ENCODE measurements at places on chromosomes 1 and 21.
A peak's percentile ranks its signal among the peaks of the same experiment; 100 is the strongest.

DNA sequence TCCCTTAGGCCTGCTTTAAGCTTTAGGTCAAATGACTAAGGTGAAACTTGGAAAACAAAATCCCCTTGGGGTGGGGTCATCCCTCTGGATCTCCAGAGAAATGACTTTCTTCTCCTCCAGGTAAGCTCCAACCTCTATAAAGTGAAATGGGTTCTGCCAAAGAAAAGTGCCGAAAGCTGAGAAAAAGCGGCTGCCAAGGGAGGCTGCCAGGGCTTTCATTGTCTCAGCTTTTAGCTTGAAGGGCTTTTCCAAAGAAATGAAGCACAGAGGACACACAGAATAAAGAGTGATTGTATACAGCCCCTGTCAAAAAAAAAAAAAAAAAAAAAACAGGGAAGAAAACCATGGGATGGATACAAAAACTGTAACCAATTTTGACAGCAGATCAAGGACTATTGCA, 126.9 kb downstream of the TGFBR3 start:
- no peak for DNase-seq

GRCh38 chr1:185966471-185966870, 232.3 kb downstream of the HMCN1 start:
- no peak for DNase-seq

DNA sequence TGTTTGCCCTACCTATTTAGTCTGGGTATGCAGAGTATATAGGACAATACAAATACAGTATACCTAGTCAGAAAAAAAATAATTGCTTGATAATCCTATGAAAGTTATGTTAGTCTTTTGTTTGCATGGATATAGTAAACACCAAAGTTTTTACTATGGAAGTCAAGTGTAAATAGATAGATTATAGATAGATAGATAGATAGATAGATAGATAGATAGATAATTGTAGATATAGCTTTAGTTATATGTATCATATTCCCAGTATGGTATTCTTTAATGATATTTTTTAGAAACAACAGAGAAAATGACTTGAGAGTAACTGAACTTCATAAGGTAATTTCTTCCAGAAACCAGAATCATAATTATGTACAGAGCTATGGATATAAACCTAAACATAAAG, 158.2 kb downstream of the NCAM2 start:
- no peak for DNase-seq

GRCh38 chr1:68313735-68314134, 81.4 kb upstream of the WLS start:
- DNase-seq: no peak

DNA sequence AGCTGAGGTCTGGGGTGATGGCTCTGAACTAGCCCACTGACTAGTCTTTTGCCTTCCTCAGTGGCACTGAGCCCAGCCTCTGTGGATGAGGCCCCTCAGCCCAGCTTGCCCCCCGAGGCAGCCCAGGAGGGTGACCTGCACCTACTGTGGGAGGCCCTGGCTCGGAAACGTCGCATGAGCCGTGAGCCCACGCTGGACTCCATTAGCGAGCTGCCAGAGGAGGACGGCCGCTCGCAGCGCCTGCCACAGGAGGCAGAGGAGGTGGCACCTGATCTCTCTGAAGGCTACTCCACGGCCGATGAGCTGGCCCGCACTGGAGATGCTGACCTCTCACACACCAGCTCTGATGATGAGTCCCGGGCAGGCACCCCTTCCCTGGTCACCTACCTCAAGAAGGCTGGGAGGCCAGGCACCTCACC, 87.8 kb downstream of the TRIM11 start:
- DNase-seq: no peak

GRCh38 chr1:188023206-188023605, 1194.5 kb downstream of the PLA2G4A start:
- no peak for DNase-seq

DNA sequence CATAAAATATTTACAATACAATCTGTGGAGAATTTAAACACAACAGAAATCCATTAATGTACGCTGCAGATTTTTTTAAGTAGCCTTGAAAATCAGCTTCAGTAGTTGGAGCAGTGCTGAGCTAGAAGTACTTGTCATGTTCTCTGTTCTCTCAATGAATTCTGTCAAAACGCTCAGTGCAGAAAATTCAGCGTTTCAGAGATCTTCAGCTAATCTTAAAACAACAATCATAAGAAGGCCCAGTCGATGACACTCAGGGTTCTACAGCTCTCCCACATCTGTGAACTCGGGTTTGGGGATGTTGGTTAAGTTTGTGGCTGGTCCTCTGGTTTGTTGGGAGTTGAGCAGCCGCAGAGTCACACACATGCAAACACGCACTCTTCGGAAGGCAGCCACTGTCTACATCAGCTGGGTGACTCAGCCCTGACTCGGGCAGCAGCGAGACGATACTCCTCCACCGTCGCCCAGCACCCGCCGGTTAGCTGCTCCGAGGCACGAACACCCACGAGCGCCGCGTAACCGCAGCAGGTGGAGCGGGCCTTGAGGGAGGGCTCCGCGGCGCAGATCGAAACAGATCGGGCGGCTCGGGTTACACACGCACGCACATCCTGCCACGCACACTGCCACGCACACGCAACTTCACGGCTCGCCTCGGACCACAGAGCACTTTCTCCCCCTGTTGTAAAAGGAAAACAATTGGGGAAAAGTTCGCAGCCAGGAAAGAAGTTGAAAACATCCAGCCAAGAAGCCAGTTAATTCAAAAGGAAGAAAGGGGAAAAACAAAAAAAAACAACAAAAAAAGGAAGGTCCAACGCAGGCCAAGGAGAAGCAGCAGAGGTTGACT, 161.2 kb downstream of the RUNX1 start:
- DNase-seq: peak; percentile 77

DNA sequence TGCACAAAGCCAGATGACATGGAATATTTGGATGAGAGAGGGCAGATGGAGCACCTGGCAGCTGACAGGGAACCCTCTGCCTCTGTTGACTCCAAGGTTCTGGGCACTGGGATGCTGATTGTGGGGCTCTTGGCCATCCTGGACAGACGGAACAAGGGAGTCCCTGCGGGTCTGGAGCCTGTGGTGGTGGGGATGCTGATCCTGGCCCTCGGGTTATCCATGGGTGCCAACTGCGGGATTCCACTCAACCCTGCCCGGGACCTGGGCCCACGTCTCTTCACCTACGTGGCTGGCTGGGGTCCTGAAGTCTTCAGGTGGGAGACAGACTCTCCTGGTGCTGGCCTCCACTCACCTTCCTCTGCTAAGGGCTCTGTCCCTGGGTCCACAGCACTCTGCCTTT, 1.8 kb upstream of the ATP8B2 start:
- no peak for DNase-seq

- DNase-seq: no peak
Measured at GRCh38 chr1:44870096-44870495, 27.0 kb upstream of the PTCH2 start.

- no peak for DNase-seq
Measured at GRCh38 chr1:85555867-85556573, 24.5 kb upstream of the CCN1 start.

DNA sequence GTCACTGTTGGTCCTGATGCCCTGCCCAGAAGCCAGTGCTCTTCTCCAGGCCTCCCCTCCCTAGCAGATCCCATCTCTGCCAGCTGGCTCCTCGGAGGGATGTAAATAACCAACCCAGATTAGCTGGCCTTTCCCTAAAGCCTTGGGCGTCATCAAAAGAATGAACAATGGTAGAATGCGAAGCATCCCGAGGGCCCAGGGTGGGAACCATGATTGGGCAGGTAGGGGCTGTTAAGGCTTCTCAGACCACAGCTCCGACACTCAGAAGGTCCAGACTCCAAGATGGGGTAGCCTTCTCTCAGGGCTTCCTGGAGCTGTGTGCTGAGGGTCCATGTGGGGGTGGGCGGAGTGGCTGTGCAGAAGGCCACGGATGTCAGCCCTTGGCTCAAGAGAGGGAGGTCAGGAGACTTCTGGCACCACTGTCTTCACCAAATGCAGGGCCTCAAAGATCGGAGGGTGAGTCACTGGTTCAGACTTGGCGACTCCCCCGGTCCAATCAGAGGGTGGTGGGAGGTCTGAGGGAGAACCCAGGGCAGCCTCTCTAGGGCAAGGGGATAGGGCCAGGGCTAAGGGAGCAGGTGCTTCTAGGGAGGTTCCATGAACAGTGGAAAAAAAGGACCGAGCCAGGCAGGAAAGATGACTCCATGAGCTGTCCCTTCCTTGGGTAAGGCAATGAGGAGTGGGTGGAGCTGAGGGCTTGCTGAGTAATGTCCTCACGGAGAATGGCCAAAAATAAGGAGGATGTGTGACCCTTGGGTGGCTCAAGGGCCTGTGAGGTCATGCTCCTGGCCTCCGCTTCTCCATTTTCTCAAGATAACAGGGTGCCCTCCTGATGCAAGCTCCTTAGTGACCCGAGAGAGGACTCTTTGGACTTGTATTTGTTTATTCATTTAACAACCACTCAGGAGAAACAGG, 58.4 kb upstream of the EPS8L3 start:
- no peak for DNase-seq

DNA sequence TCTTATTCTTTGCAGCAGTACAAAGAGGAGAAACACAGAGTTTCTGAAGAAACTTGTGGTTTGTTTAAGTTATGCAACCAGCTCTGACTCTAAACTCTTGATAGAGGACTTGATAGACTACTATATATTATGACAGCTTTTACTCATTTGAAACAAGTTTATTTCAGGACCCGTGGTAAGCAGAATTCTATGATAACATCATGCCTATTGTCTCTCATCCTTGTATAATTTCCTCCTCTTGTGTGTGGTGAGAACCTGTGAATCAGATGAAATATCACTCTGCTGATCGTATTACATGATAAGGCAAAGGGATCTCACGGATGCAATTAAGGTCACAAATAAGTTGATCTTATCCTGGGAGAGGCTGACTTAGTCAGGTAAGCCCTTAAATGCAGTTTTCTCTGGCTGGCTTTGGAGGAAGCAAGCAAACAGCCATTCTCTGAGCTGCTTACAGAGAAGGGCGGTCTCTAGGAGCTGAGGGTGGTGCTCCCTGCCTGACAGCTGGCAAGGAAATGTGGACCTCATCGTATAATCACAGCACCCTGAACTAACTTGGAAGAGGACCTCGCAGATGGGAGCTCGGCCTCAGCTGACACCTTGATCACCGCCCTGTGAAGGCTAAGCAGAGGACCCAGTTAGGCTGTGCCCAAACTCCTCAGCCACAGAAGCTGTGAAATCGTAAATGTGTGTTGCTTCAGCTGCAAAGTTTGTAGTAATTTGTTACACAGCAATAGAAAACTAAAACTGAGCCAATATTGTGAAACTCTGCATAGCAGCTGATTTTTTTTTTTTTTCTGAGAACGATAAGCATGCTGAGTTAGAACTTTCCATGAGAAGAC, 151.1 kb upstream of the DPT start:
- DNase-seq: no peak

- DNase-seq: no peak
Measured at GRCh38 chr1:224544346-224545110, 71.6 kb upstream of the CNIH3 start.

- DNase-seq: no peak
Measured at GRCh38 chr1:58893257-58893869, 109.5 kb upstream of the JUN start.

GRCh38 chr1:8712413-8713231, 104.8 kb downstream of the RERE start:
- DNase-seq: no peak

GRCh38 chr1:156815307-156815826, 1.3 kb downstream of the SH2D2A start:
- DNase-seq: no peak

GRCh38 chr1:204435381-204435831, 23.8 kb upstream of the PPP1R15B start:
- DNase-seq: no peak

DNA sequence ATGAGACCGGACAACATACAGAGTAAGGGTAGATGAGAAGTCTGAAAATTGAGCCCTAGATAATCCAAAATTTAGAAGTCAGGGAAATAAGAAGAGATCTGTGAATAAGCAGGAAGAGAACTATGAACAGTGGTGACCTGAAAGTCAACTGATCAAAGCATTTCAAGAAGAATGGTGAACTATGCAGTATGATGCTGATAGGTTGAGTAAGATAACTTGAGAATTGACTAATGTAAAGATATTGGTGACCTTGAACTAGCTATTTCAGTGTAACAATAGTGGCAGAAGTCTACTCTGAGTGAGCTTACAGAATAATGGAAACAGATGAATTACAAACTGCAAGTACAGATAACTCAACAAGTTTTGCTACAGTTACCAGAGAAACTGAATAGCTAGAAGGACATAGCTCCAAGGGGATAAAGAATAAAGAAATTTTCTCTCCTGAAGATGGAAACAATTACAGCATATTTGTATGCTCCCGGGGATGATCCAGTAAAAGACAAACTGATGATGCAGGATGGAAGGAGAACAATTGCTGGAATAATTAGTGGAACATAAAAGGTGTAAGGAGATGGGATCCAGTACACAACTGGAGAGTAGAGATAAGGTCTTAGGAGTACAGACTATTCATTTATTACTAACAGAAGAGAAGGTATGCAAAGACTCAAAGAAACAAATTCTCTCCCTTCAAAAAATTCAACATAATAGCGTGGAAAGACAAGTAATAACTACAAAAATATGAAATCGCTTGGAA, 10.9 kb downstream of the NRDC start:
- no peak for DNase-seq

- DNase-seq: no peak
Measured at GRCh38 chr21:31795992-31796391, 64.1 kb upstream of the SCAF4 start.

DNA sequence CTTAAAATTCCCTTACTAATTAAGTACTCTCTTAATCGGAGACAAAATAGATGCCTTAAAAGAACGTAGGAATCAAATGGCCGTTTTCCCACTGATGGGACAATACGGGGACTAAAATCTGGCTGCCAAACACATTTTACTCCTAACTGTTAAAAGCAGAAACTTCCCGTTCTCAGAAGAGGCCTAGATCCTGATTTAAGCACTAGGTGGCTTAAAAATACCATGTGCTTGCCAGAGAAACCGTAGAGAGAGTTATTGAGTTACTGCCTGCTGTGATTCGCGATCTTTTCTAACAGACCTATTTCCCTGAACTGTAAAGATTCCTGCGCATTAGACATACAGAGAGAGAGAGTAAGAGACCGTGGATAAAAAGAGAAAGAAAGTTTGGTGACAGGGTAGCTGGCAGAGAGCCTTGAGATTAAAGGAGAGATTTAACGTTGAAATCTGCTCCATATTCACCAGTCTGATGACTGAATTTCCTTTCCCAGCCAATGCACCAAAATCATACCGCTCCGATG, 54.4 kb upstream of the STUM start:
- DNase-seq: no peak

DNA sequence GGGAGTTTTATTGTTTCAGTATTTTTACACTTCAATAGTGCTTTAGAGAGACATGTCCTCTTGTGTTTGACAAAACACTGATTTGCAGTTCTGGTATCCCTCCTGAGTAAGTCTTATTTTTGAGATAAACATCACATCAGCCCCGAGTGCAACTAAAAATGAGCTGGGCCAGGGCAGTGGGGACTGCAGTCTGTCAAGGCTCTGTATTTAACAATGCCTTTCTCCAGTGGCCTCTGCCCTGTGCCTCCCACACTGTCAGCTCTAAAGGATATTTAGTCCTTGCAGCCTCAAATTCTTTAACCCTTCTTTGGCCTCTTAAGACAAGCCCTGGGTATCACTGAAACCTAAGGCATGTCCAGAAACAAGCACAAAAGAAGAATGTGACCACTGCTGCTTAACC, 160.6 kb downstream of the ST6GALNAC5 start:
- DNase-seq: no peak

- DNase-seq: no peak
Measured at GRCh38 chr1:180560868-180561600, 2.3 kb downstream of the OVAAL start.
